Stimulated activated CD4-positive, alpha-beta T cell treated with anti-CD3 and anti-CD28 coated beads, Interleukin-15, amount 100 ng/mL, for 1 hour (primary cell): ENCODE measurements at places on chromosomes 12 and 14.
A peak's percentile ranks its signal among the peaks of the same experiment; 100 is the strongest.

GRCh38 chr12:10101042-10101579 lies 2.3 kb upstream of the CLEC1A start:
- DNase-seq: no peak

DNA sequence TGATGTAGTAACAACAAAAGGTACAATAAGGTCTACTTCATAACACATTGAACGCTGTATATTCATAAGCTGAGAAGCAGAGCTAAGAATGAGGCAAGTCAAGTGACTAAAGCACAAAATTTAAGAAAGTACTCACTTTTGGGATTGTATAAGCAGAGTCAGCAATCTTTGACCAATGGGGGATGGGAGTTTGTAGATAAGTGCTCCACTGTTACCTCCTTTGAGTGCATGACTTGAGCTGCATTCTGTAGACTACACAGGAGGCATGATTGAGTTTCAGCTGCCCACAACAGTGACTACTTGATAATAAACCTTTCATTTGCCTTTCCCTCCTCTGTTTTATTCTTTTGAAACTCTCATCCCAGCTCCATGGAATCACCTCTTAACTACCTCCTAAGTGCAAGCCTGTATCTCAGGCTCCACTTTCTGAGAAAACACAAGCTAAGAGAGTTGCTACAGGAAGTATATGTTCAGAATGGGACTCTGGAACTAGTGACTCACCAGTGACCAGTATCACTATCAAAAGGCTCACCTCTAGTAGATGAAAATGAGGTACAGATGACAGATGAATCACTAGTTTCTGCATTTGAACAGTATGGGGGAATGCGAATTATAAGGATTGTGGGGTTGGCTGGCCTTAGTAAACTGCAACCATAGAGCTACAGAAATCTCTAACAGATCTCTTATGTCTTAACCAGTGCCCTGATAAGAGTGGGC lies 49.2 kb downstream of the SLC35F4 start:
- no peak for DNase-seq

GRCh38 chr12:981176-981828 lies 9.7 kb upstream of the ERC1 start:
- DNase-seq: no peak

DNA sequence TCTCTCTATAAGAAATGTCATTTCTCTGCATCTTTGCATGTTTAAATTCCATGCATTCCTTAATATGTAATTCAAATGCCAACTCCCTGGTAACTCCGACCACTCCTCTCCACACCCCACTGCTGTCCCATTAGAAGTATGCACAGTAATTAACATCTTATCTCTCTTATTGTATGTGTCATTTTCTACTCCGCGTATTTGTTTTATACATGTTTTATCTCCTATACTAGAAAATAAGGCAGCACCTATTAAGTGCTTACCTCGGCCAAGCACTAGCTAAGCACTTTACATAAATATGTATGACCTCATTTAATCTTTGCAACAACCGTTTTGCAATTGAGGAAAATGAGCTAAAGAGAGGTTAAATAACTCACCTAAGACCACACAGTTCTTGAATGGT lies 469.8 kb downstream of the BCAT1 start:
- no peak for DNase-seq

GRCh38 chr12:57844709-57845477 lies 1.6 kb downstream of the CTDSP2 start:
- DNase-seq: no peak

- no peak for DNase-seq
Observed at GRCh38 chr14:92589213-92589852, 75.8 kb downstream of the RIN3 start.

DNA sequence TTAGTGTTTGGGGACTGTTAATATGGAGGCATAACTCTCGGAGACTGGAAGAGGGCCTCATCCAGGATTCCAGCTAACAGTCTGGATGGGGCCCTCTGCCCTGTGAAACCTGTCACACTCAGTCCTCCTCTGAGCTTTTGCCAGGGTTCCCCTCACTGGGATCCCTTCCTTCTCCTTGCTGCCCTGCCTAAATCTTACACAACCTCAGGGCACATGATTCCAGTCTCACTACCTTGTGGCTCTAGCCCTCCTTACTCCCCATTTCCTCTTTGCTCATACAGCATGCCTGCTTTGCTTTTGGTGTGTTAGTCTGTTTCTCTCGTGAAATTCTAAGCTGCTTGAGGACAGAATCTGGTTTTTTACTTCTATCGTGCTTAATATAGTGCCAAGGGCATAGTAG lies 942 bp upstream of the GSG1 start:
- DNase-seq: no peak

GRCh38 chr14:106021832-106022231 lies 495.4 kb downstream of the TMEM121 start:
- DNase-seq: no peak

DNA sequence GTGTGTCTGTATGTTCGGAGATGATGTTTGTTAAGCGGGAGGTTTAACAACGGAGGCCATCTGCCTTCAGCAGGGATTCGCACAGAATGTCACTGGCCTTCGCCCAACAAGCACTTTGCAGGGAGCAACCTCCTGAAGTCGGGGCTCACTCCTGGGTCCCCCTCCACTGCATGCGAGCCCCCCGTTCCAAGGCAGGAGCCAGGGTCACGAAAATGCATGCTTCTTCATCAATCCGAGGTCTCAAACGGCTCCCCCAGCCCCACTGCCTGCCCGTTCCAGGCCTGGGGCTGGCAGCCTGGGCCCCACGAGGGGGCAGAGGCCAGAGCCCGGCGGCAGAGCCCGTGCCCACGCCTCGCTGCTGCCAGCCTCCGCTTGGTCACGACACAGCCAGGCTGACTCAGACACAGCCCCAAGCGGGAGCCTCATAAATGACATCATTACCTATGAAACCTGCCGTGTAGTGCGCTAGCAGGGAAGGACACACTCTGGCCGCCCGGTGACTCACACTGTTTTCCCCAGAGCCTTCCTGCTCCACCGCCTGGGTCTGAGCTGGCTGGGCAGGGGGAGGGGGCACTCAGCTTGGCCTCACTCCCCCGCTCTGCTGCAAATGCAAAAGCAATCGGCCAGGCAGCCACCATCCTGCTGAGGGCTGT lies 169.5 kb upstream of the RTL1 start:
- DNase-seq: no peak

DNA sequence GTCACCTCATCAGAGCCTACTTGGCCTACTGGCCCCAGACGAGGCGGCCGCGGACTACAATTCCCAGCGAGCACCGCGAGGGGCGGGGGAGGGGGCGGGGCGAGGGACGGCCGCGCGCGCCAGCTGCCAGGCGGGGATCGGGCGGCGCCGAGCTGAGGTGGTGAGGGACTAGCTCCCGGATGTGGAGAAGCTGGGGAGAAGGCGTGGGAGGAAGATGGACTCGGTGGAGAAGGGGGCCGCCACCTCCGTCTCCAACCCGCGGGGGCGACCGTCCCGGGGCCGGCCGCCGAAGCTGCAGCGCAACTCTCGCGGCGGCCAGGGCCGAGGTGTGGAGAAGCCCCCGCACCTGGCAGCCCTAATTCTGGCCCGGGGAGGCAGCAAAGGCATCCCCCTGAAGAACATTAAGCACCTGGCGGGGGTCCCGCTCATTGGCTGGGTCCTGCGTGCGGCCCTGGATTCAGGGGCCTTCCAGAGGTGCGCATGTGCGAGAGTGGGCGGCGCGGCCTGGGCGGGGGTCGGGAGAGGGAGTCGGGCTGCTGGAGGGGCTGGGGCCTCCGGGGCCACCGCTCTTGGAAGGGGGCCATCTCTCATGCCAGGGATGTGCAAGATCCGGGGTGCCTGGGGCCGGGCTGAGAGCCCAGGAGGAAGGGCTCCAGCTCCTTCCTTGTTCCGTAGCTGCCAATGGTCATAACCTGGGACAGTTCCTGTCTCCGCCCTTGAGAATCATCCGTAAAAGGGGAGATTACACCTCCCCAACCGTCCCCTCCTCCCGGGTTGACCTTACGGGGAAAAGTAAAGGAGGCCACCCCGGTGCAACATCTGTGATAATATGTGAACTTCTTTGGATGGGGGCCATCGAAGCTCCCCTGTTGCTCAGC lies at the start of gene CMAS:
Gene CMAS, plus strand, starts transcription at position 129 of the 878 bp plus-strand sequence. Its CDS starts 86 bp downstream, at position 215.
- DNase-seq: peak; percentile 77

DNA sequence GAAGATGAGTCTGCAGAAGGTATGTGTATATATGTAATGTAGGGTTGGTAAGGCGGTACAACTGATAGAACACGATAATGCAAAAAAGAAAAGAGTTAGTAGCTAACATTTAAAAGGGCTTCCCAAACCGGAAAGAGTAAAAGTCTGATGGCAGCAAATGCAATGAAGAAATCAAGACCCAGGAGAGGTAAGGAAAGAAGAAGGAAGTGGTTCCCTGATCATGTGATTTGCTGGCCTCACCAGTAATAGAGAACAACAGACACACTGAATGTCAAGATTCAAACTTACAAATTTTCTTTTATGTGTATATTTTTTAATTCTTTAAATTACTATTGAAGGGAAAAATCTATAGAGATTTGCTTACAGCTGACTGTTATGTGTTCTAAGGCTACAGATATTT lies 18.4 kb downstream of the ZFC3H1 start:
- DNase-seq: no peak
